ENCODE measurements at places on chromosomes 7 and 10. TPM values are rescaled to one million over a fixed set of nuclear protein-coding genes. Genes with fewer than 3 reads are reported as not detected.

- no peaks in the 10 kb centered on the region for H3K36me3 ChIP-seq
- H3K4me1 ChIP-seq, result peaks cover 1% of the 10 kb centered on the region
- no peak for DNase-seq
- no peak overlapping the region for H3K4me3 ChIP-seq
- no peaks in the 10 kb centered on the region for H3K27me3 ChIP-seq
- H3K27ac ChIP-seq, result no peak overlapping the region
These were observed 10.5 kb downstream of the SKAP2 start for GRCh38 chr7:26853788-26854393.

- H3K27ac ChIP-seq, result no peak overlapping the region
- no peaks in the 10 kb centered on the region for H3K4me1 ChIP-seq
- no peak for DNase-seq
- no peak overlapping the region for H3K4me3 ChIP-seq
- H3K36me3 ChIP-seq, result no peaks in the 10 kb centered on the region
- no peaks in the 10 kb centered on the region for H3K27me3 ChIP-seq
These were observed 186.6 kb upstream of the AOAH start for GRCh38 chr7:36910859-36911258.

DNA sequence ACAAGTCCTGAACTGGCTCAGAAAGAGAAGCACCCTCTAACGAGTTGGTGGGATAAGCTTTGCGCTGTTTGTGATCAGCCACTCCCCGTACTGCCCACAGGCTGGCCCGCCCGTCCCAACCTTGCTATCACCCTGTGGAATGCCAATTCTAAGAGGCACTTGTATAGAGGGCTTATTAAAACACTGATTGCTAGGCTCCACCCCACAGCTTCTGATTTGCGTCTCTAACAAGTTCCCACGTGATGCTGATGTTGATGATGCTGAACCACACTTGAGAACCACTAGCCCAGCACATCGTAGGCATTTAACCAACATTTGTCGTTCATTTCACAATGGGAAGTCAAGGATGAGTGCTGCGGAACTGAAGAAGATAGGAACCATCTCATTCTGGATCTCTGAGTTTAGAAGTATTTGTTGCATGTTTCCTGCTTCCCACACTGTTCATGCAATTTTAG, 12.7 kb upstream of the GSAP start:
- H3K36me3 ChIP-seq, result no peaks in the 10 kb centered on the region
- peak; percentile 93 for DNase-seq
- H3K4me1 ChIP-seq, result peaks cover 46% of the 10 kb centered on the region
- H3K27me3 ChIP-seq, result no peaks in the 10 kb centered on the region
- H3K27ac ChIP-seq, result peak overlapping the region; percentile 74

DNA sequence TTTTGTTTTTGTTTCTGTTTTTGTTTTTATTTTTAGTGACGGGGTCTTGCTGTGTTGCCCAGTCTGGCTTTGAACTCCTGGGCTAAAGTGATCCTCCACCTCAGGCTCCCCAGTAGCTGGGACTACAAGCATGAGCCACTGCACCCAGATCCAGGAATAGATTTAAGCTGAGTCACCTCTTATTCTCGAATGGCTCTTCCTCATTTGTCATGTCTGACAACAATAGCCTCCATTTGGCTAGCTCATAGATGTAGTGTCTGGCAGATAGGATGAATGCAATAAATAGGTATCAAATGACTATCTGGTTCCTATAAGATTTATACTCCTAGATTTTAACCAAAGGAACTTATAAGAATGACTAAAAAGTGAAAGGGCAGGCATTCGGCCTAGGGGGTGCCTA, 172.9 kb downstream of the TMEM26 start:
- no peak overlapping the region for H3K4me3 ChIP-seq
- no peak for DNase-seq
- H3K27me3 ChIP-seq, result no peaks in the 10 kb centered on the region

GRCh38 chr7:15972862-15973275, 286.4 kb upstream of the MEOX2 start:
- peaks cover 4% of the 10 kb centered on the region for H3K4me1 ChIP-seq
- no peak for DNase-seq
- no peaks in the 10 kb centered on the region for H3K36me3 ChIP-seq
- H3K27me3 ChIP-seq, result no peaks in the 10 kb centered on the region
- no peak overlapping the region for H3K4me3 ChIP-seq

DNA sequence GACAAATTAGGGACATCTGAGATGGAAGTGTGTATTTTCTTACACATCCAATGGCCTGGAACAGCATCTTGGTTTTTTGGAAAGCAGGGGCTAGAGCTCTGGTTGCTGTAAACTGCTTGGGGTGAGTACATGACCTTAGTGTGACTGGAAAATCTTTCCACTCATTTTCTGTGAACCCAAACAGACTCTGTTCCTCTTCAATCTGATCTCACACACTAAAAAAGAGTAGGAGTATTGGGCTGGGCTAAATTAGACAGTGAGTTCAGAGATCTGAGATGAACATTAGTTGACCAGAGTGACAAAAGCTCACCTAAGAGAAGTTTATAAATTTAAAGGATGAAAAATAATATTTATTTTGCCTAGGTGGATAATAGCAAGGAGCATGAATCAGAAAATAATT, 59.2 kb downstream of the OR13A1 start:
- no peak overlapping the region for H3K27ac ChIP-seq
- no peak overlapping the region for H3K4me3 ChIP-seq

DNA sequence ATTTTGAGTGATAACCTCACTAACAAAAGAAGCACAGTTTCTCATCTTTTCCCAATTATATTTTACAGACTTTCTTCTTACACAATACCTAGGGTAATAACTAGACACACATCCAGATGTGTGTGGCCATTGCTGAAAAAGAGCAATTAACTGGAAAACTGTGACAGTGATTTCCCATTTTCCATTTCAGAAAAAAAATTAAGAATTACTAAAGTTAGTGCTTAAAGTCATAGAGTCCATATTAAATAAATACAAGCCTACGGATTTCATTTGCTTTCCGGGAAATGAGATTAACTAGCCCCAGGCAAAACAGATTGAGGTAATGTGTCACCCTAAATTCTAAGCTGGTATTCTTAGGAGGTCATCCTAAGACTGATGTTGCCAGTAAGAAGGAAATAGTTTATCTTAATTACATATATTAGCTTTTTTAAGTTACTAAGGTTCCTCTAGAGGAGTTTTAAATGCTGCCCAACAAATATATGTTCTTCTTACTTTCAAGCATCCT, 10.2 kb upstream of the MACC1 start:
- no peak for DNase-seq
- no peaks in the 10 kb centered on the region for H3K27me3 ChIP-seq
- H3K36me3 ChIP-seq, result no peaks in the 10 kb centered on the region
- H3K4me1 ChIP-seq, result no peaks in the 10 kb centered on the region

GRCh38 chr7:22350466-22351328, 6.3 kb downstream of the RAPGEF5 start:
- H3K4me1 ChIP-seq, result peaks cover 12% of the 10 kb centered on the region
- H3K36me3 ChIP-seq, result no peaks in the 10 kb centered on the region
- H3K4me3 ChIP-seq, result no peak overlapping the region

GRCh38 chr10:131961777-131962662, 19.7 kb downstream of the BNIP3 start:
- H3K4me3 ChIP-seq, result no peak overlapping the region
- no peak overlapping the region for H3K27ac ChIP-seq
- H3K4me1 ChIP-seq, result no peaks in the 10 kb centered on the region
- H3K27me3 ChIP-seq, result no peaks in the 10 kb centered on the region
- DNase-seq, result no peak

DNA sequence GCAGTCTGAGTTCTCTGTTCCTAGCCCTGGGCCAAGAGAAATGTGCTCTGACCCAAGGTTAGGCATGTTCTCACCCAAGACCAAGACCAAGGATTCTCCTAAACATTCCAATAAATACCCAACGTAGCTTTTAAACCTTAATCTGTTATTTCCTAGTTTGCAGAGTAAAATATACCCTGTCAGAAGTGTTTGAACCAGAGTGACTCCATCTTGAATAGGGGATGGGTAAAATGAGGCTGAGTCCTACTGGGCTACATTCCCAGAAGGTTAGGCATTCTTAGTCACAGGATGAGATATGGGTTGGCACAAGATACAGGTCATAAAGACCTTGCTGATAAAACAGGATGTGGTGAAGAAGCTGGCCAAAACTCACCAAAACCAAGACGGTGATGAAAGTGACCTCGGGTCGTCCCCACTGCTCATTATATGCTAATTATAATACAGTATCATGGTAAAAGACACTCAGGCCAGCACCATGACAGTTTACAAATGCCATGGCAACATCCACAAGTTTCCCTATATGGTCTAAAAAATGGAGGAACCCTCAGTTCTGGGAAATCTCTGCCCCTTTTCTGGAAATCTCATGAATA, 27.7 kb downstream of the PLXNA4 start:
- H3K27ac ChIP-seq, result no peak overlapping the region
- H3K4me3 ChIP-seq, result no peak overlapping the region
- H3K4me1 ChIP-seq, result no peaks in the 10 kb centered on the region
- no peaks in the 10 kb centered on the region for H3K36me3 ChIP-seq
- DNase-seq, result no peak

DNA sequence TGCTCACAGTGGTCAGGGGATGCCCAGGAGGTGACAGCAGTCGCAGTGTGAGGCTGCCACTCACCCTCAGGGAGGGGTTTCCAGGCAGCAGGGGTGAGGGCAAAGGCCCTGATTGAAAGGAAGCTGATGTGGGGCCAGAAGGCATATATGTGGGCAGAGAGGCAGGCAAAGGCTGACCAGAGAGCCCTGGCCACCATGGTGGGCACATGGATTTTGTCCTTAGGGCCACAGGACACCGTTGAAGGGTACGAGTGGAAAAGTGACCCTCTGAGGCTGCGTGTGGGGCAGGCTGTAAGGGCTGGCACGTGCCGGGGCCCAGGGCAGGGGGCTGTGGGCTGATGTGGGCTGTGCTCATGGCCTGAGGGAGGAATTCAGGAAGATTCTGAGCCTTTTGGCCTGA, 57.5 kb upstream of the ZNF32 start:
- no peaks in the 10 kb centered on the region for H3K27me3 ChIP-seq

DNA sequence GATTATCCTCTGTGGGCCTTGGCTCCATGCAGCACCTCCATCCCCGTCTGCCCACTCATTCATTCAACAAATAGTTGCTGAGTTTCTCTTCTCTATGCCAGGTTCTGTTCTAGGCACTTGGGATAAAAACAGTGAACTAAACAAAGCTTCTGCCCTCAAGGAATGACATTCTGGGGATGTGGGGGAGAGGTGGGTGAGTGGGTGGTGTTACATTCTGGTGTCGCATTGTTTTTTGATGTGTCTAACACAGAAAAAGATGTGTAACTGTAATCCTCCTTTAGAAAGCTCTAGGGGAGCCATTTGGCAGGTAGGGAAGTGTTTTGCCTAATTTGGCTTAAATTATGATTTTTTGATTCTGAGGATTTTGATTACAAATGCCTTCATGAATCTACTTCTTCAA, 21.4 kb downstream of the AUTS2 start:
- H3K27me3 ChIP-seq, result no peaks in the 10 kb centered on the region
- H3K36me3 ChIP-seq, result no peaks in the 10 kb centered on the region
- H3K4me1 ChIP-seq, result no peaks in the 10 kb centered on the region
- no peak overlapping the region for H3K4me3 ChIP-seq

- H3K36me3 ChIP-seq, result no peaks in the 10 kb centered on the region
- no peak for DNase-seq
- no peaks in the 10 kb centered on the region for H3K4me1 ChIP-seq
- H3K27ac ChIP-seq, result no peak overlapping the region
- no peaks in the 10 kb centered on the region for H3K27me3 ChIP-seq
These were observed 74.6 kb downstream of the COL13A1 start for GRCh38 chr10:69876286-69876685.

- peaks cover 18% of the 10 kb centered on the region for H3K36me3 ChIP-seq
- H3K27ac ChIP-seq, result no peak overlapping the region
- H3K4me3 ChIP-seq, result no peak overlapping the region
- no peak for DNase-seq
These were observed 27.7 kb downstream of the ALDH18A1 start for GRCh38 chr10:95628786-95629185.

- no peak for DNase-seq
- no peaks in the 10 kb centered on the region for H3K27me3 ChIP-seq
- H3K4me1 ChIP-seq, result no peaks in the 10 kb centered on the region
- no peak overlapping the region for H3K27ac ChIP-seq
- H3K4me3 ChIP-seq, result no peak overlapping the region
- no peaks in the 10 kb centered on the region for H3K36me3 ChIP-seq
These were observed 57.3 kb downstream of the HELLS start for GRCh38 chr10:94602729-94603515.

GRCh38 chr7:87797798-87798403, 78.3 kb downstream of the SLC25A40 start:
- H3K4me1 ChIP-seq, result no peaks in the 10 kb centered on the region
- no peak for DNase-seq
- no peaks in the 10 kb centered on the region for H3K36me3 ChIP-seq
- H3K27me3 ChIP-seq, result no peaks in the 10 kb centered on the region

DNA sequence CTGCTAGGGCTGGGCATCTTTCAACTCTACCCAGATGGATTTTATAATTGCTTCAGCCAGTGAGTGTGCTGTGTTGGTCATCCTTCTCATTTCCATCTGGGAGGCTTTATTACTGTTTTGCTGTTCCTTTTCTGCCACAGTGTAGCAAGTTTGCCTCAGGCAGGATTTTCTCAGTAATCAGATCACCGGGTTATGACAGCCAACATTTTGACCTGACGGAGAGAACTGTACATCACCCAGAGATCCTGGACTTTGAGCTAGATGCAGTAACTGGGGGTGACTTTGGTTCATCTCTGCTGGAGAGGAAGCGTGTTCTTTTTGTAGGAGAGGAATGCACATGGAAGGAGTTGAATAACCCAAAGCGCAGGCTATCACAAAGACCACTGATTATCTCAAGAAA, 111.8 kb upstream of the AGR3 start:
- DNase-seq, result no peak
- peaks cover 28% of the 10 kb centered on the region for H3K4me1 ChIP-seq

GRCh38 chr7:17696422-17696821, 243.9 kb downstream of the SNX13 start:
- H3K27ac ChIP-seq, result no peak overlapping the region
- H3K27me3 ChIP-seq, result no peaks in the 10 kb centered on the region
- no peak overlapping the region for H3K4me3 ChIP-seq
- no peaks in the 10 kb centered on the region for H3K4me1 ChIP-seq
- no peaks in the 10 kb centered on the region for H3K36me3 ChIP-seq

GRCh38 chr7:134643131-134643530, 3.5 kb upstream of the BPGM start:
- peak; percentile 67 for DNase-seq
- H3K27ac ChIP-seq, result no peak overlapping the region
- no peaks in the 10 kb centered on the region for H3K27me3 ChIP-seq
- no peaks in the 10 kb centered on the region for H3K36me3 ChIP-seq
- H3K4me1 ChIP-seq, result peaks cover 23% of the 10 kb centered on the region
- no peak overlapping the region for H3K4me3 ChIP-seq

PALD1 gene
- total RNA-seq, result 25.0 TPM

UFSP1 gene
- total RNA-seq, result 3.3 TPM

PRXL2A gene
- 19.9 TPM for total RNA-seq

FZD8 gene
- total RNA-seq, result 26.3 TPM

CD36 gene
- total RNA-seq, result 114 TPM

ZPBP gene
- not detected for total RNA-seq

PTPN20 gene
- total RNA-seq, result 4.3 TPM

PRSS37 gene
- not detected for total RNA-seq

TFPI2 gene
- total RNA-seq, result 1.8 TPM

CRYGN gene
- total RNA-seq, result not detected

CEP41 gene
- total RNA-seq, result 4.3 TPM

ATXN7L1 gene
- 43.0 TPM for total RNA-seq

All from upper lobe of left lung (tissue), 6 donors.